ENCODE measurements at places on chromosomes 7 and 10.

GRCh38 chr10:115321360-115321759, 228.2 kb downstream of the ATRNL1 start:
- DNase-seq: no peak

GRCh38 chr10:1731592-1731991, 5.7 kb downstream of the ADARB2 start:
- DNase-seq: no peak

GRCh38 chr7:158973440-158973839, 117.1 kb downstream of the DYNC2I1 start:
- DNase-seq: no peak

DNA sequence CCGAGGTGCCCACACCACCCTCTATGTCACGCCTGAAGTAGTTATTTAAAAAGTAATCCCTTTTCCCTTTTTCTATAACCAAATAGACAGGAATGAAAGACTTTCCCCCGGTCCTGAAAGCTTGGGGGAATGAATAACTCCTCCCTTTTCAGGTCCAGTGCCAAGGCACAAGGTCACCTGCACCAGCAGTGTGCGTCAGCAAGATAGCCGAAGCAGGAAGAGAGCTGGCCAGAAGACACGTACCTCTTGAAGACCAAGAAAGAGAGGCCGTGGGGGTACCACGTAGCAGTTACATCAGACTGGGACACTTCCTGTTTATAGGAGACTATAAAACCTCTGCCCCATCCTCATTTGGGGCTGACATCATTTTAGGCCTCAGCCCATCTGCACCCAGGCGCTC, 10.7 kb upstream of the AKR1B1 start:
- DNase-seq: no peak

DNA sequence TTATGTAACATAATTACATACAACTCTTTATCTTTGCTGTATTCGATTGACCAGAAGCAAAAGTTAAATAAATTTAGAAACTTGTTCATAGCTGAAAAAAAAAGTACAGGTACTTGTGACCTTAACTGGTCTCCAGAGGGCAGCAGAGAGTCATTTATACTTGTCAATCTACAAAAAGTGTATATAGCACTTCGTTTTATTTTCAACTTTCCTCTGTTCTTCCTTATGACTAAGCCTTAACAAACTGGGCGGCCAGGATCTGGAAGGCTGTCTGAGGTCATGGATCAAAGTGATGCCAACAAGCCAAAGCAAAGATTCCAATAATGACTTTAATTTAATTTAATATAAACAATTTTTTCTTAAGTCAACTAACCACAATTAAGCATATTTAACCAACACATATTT, 29.8 kb downstream of the C10orf67 start:
- DNase-seq: peak; percentile 82

DNA sequence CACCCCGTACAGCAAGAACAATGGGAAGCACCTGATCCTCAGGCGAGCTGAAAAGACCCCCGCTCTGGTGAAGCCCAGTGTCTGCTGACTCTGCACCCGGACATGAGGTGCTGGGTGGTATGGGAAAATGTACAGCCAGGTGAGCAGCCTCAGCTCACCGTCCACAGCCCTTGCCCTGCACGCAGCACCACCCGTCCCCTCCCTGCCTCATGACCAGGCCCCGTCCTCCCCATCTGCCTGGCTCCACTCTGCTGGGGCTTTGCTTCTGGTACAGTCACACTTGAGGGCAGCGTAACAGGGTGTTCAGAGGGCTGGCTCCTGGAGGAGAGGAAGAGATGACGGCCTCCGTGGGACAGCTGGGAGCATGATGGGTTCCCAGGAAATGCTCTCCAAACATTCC, 49.1 kb downstream of the NCAPG2 start:
- no peak for DNase-seq

- peak; percentile 12 for DNase-seq
Measured at GRCh38 chr7:25726170-25726780, 425.7 kb upstream of the NFE2L3 start.

GRCh38 chr10:8233832-8234259, 179.4 kb downstream of the GATA3 start:
- no peak for DNase-seq

DNA sequence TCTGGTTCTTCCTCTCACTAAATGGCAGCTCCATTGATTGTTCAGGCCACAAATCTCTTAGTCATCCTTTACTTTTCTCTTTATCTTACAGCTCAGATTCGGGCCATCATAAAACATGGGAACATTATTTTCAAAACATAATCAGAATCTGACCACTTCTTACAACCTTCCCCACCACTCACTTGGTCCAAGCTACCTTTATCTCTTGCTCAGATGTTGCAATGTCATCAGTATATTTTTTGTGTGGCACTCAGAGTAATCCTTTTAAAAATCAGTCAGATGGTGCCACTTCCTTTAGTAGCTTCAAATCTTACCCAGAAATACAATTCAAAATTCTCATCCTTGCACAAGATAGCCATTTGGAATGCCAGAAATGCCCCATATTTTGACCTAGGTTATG, 34.5 kb upstream of the FAM3C start:
- no peak for DNase-seq

DNA sequence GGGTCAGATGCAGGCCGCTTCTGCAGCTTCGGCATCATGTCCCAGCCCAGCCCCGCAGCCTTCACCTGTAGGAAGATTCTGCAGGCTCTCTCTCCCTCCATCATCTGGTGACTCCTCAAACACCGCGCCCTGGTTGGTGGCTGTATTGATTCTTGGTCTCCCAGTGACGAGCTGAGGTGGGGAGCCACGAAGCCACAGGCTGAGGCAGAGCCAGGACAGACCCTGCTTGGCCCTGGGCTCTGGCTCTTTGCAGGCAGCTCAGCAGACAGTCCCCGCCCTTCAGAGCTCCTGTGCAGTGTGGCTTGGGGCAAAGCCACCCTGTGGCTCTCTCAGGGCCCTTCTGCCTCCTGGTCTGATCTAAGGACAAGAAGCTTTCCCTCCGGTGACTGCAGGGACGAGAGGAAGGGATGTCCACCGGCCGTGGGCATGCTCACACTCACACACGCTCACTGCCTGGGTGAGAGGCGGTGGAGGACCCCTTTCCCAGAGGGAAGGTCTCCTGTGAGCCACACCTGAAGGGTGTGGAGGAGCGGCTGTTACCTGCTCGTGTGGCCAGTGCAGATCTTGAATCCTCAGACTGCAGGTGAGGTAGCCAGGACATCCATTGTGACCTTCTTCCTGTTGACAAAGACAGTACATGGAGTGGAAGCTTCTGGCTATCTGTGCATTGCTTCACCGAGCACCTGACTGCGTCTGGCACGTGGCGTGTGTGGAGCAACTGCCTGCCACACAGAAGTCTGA, 79.6 kb downstream of the INPP5A start:
- no peak for DNase-seq

DNA sequence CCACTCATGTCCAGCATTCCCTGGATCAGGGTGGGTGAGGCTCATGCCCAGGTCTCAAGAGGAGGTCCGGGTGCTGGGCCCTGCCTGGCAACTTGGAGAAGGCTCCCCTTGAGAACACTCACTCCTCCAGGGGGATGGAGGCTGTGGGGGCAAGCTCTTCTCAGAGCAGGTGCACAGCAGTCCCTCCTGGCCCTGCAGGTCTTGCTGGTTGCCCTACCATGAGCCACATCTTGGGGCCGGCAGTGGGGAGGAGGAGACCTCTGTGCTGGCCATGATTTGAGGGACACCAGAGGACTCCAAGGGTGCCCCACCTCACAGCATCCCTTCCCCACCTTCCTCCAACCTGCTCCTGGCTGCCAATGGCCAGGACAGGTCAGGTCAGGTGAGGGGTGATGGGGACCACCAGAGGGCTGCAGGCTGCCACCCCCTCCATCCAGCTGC, 87.4 kb upstream of the RET start:
- no peak for DNase-seq

All from fibroblast of skin of abdomen (primary cell).